ENCODE measurements at places on chromosomes 3 and 15.

GRCh38 chr15:73176598-73176997 lies 124.3 kb downstream of the NEO1 start:
- no peak for DNase-seq

DNA sequence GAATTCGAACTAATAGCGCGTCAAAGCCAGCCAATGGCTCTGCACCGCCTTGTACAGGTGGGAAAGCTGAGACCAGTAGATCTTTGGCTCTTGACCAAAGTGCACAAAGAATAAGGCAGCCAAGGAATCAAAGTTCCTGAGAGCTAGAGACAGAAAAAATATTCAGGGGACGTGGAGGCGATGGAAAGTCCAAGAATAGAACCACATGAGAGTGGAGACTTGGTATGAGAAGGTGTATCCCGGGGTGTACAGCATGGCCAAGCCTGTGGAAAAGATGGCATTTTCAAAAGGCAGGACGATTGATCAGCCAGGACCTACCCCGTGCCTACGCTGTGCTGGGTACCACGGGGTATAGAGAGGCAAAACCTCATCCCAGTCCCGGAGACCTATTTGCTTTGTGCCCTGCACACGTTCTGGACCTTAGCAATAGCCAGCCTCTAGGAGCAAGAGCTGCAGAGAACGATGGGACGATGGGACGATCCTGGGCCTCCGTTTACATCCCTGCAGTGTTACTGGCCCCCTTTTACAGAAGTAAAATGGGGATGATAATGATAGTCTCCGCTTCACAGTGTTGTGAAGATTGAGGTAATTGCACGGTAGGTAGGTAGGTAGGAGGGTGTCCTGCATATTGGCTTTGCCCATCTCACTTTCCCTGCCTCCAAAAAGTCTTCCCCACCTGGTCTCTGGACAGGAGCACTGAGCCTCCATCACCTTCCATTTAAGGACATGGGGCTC lies 583 bp upstream of the RBSN start:
- no peak for DNase-seq

GRCh38 chr3:44077267-44077666 lies 164.4 kb upstream of the TOPAZ1 start:
- no peak for DNase-seq

- DNase-seq = no peak
These were observed 133.0 kb upstream of the SEMA6D start for GRCh38 chr15:47584316-47584715.

- no peak for DNase-seq
These were observed 21.7 kb downstream of the KCNMB3 start for GRCh38 chr3:179229177-179229576.

DNA sequence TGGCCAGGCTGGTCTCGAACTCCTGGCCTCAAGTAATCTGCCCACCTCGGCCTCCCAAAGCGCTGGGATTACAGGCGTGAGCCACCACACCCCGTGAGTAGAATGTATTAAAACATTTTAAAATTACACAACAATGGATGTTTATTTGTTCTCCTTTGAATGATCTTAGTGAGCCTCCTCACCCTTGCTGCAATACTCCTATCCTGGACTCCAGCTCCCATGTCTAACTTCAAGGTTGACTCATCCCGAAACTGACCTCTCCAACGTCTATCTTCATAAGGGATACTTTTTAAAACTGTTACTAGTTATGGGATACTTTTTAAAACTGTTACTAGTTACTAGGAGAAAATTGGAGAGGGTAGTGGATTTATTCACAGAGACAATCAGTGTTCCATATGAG lies 17.8 kb upstream of the RHCG start:
- DNase-seq = no peak

DNA sequence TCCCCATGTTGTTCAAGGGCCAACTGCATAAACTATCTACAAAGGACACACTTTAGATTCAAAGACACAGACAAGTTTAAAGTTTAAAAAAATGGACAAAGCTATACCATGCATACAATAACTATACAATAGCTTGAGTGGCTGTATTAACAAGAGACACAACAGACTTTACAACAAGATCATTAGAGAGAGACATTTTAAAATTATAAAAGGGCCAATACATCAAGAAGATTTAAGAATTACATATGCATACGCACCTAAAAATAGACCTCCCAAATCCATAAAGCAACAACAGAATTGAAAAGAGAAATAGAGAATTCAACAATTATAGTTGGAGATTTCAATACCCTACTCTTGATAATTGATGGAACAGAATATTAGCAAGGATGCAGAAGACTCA lies 79.4 kb downstream of the XXYLT1 start:
- DNase-seq = no peak

DNA sequence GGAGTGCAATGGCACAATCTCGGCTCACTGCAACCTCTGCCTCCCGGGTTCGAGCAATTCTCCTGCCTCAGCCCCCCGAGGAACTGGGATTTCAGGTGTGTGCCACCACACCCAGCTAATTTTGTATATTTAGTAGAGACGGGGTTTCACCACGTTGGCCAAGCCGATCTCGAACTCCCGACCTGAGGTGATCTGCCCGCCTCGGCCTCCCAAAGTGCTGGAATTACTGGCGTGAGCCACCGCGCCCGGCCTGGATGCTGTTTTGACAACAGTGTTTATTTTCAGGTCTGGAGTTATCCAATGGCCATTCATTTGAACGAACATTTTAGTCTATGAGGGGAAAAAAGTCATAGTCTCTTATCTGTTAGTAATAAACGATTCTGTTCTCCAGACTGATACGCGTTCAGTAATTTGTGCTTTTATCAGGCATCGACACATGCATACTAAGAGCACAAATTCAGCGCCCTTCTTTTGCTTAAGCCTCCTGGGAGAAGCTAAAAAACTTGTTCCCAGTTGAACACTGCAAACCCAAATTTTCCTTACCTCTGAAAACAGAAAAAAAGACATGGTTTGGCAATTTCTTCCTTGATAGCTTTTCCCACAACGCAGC lies 1.3 kb downstream of the B3GALNT1 start:
- no peak for DNase-seq

Data from stimulated activated CD8-positive, alpha-beta memory T cell treated with anti-CD3 and anti-CD28 coated beads, Interleukin-2, amount 100 ng/mL, for 1 hour (primary cell).